ENCODE measurements at places on chromosomes 12 and 14.

- peak; percentile 38 for DNase-seq
- H3K27me3 ChIP-seq: peaks cover 2% of the 10 kb centered on the region
- H3K4me1 ChIP-seq: peaks cover 19% of the 10 kb centered on the region
Observed at GRCh38 chr12:47889040-47889439, 15.8 kb downstream of the VDR start.

- peaks cover 3% of the 10 kb centered on the region for H3K27me3 ChIP-seq
- no peaks in the 10 kb centered on the region for H3K4me1 ChIP-seq
- no peak within 1 kb of the TSS for H3K27ac ChIP-seq
- H3K4me3 ChIP-seq: no peak within 1 kb of the TSS
- no peaks in the 10 kb centered on the region for H3K36me3 ChIP-seq
Observed at GRCh38 chr12:101594700-101595099, at the start of gene MYBPC1. Gene MYBPC1 (plus strand): TSS chr12:101594971. CDS start chr12:101595071, 100 bp downstream.

DNA sequence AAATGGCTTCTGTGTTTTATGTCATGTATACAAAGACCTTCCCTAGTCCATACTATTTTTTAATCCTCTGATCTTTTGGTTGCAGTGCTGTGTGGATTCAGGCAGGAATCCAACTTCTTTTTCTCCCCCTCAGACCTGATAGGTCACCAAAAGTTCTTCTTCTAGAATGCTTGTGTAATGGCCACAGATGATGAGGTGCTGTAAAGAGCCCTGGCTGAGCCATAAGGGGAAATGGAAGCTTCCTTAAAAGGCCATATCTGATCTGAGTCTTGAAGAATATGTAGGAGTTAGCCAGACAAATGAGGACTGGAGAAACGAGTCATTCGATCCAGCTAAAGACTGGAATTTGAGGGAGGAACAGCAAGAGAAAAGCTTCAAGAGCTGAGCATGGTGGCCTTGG, 353.9 kb downstream of the PCNX1 start:
- no peak overlapping the region for H3K4me3 ChIP-seq
- peaks cover 4% of the 10 kb centered on the region for H3K36me3 ChIP-seq
- no peaks in the 10 kb centered on the region for H3K27me3 ChIP-seq
- H3K4me1 ChIP-seq: no peaks in the 10 kb centered on the region

DNA sequence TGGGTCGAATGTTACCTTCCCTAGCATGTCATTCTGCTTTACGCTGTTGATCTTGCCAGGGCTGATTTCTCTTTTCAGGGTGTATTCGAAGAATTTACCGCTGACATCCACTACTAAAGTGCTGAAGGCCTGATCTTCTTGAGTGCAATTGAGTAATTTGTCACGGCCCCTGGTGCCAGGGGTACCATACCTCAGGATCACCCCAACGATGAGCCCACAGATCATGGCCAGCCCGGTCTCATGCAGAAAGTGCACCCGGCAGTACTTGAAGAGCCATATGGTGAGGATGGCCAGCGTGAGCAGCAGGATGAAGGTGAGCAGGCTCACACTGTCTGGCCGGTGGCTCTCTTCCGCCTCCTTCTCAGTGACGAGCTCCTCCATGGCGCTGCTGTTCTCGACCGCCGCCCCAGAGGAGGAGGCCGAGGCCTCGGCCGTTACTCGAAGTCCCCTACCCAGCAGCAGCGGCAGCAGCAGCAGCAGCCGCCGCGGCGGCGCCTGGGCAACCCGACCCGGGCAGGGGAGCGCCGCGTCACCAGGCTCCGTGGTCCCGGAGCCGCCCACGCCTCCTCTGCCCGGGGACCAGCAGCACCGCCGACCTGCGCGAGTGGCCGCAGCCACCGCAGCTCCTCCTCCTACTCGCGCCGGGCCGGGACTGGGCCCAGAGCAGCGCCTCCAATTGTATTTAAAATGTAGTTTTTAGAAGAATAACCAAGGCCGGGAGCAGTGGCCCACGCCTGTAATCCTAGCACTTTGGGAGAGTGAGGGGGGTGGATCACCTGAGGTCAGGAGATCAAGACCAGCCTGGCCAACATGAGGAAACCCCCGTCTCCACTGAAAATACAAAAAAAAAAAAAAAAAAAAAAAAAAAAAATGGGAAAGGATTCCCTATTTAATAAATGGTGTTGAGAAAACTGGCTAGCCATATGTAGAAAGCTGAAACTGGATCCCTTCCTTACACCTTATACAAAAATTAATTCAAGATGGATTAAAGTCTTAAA, 58.5 kb upstream of the TMPO start:
- no peak overlapping the region for H3K27ac ChIP-seq
- peak; percentile 27 for DNase-seq
- peaks cover 8% of the 10 kb centered on the region for H3K27me3 ChIP-seq
- no peaks in the 10 kb centered on the region for H3K36me3 ChIP-seq
- peak overlapping the region; percentile 79 for H3K4me3 ChIP-seq
- H3K4me1 ChIP-seq: peaks cover 6% of the 10 kb centered on the region

GRCh38 chr12:80193865-80194264, 94.5 kb downstream of the OTOGL start:
- H3K36me3 ChIP-seq: no peaks in the 10 kb centered on the region
- DNase-seq: no peak
- H3K27me3 ChIP-seq: no peaks in the 10 kb centered on the region
- H3K4me1 ChIP-seq: no peaks in the 10 kb centered on the region

DNA sequence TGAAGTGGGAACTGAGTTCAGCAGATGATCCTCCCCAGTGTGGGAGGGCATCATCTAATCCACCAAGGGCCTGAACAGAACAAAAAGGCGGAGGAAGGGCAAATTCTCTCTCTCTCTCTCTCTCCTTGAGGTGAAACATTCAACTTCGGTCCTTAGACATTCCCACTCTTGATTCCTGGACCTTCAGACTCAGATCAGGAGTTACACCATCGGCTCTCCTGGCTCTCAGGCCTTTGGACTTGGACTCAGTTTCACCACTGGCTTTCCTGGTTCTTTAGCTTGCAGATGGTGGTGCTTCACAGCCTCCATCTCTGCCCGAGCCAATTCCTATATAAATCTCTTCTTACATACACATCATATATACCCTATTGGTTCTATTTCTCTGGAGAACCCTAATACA, 73.2 kb downstream of the SPPL3 start:
- no peak overlapping the region for H3K4me3 ChIP-seq
- no peak overlapping the region for H3K27ac ChIP-seq
- DNase-seq: no peak

DNA sequence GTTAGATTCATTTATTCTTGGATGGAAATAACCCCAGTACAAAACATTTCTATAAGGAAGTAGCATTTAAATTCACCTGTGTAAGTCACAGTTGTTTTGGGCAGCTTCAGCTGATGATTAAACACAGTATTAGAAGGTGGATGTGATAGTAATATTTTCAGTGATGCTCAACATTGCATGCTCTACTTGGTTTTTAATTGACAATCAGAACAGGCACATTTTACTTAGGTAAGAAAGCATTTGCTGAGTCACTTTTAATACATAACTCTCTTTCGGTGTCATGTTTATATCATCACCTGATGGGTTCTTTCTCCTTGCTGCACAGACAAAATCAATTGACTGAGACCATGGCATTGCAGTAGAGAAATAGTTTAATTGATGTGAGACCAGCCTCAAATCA, 80.7 kb downstream of the CMAS start:
- no peak for DNase-seq
- H3K4me3 ChIP-seq: no peak overlapping the region
- H3K4me1 ChIP-seq: no peaks in the 10 kb centered on the region
- H3K27me3 ChIP-seq: no peaks in the 10 kb centered on the region

DNA sequence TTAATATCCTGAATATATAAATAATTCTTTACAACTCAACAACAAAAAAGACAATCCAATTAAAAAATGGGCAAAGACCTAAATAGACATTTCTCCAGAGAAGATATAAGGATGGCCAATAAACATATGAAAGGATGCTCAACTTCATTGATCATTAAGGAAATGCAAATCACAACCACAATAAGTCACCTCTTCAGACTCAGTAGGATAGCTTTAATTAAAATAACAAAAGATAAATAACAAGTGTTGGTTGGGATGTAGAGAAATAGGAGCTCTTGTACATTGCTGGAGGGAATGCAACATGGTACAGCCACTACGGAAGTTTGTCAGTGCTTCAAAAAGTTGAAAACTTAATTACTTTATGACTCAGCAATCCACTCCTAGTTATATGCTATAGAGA, 129.7 kb upstream of the OVCH1 start:
- no peaks in the 10 kb centered on the region for H3K36me3 ChIP-seq
- no peak for DNase-seq
- H3K27ac ChIP-seq: no peak overlapping the region

- peaks cover 14% of the 10 kb centered on the region for H3K36me3 ChIP-seq
- H3K4me3 ChIP-seq: peak overlapping the region; percentile 61
- peaks cover 77% of the 10 kb centered on the region for H3K4me1 ChIP-seq
- peak; percentile 85 for DNase-seq
Observed at GRCh38 chr12:116924558-116925453, 14.1 kb downstream of the FBXW8 start.
